ENCODE measurements at places on chromosomes 6 and 20.

GRCh38 chr6:165732696-165733488 is 69.9 kb upstream of the PDE10A start:
- no peak for DNase-seq

DNA sequence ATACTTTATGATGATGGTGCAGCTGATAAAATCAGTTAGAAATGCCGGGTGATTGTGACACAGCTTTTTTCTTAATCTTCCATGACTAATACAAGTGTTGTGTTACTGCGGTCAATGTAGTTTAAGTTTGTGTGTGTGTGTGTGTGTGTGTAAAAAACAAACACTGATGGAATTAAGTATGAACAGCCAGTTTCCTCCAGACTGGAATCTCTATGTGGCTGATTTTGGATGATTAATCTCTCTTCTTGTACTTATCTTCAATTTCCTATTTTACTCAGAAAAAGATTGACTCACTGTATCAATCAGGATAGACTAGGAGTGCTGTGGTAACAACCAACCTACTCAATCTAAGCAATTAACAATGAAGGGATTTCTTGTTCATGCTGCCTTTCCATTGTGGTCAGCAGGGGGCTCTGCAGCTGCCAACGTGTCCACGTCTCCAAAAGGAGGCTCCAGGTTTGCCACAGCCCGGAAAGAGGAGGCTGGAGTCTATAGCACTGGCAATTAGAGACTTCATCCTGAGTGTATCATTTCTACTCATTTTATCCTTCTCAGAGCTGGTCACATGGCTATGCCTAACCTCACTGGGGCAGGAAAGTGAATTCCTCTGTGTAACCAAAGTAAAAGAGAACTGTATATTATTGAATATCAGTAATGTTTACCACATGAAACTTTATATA is 107.7 kb downstream of the CD109 start:
- DNase-seq: peak; percentile 89

DNA sequence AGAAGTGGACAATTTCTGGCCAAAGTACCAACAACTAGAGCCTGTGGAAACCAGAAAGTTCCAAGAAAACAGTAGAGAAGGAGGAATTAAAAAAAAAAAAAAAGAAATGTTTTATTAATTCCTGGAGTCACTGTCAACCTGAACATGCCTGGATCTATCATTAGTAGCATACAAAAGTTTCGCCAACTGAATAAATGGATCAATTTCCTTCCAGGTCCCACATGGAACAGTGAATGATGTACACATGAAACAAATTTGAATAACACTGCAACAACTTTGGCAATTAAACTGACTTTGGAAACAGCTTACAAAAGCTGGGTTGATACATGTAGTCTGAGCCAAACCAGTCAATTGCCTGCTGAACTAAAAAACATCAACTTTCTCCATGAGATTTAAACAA is 90.0 kb upstream of the HMGCLL1 start:
- DNase-seq: no peak

GRCh38 chr6:139628270-139628669 is 253.8 kb upstream of the CITED2 start:
- DNase-seq: no peak

GRCh38 chr6:148244217-148244935 is 98.3 kb upstream of the SASH1 start:
- DNase-seq: no peak

DNA sequence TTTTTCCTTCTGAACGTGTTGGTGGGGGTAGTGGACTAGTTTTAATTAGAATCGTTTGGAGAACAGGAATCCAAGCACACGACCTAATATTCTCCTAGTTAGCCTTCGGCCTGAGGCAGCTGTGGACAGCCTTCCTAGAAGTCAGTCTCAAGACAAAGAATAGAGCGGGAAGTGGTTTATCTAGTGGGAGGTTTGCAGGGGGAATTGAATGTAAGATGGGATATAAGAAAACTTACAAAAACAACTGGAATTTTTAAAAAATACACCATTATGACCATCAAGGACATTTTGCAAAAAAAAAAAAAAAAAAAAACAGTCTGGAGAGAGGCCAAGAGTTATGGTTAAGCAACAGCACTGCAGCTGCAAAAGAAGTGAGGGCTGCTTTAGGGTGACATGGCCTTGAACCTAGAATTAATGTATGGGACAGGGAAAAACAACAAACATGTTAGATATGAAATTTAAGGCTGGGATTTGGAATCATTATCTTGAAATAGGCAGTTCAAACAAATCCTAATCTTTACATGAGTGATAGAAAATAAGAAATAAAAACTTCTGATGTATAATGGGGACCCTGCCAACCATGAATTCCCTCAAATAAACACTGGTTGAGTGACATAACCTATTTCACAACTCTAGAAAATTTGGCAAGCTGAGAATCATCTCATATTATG is 40.2 kb downstream of the PLAGL1 start:
- no peak for DNase-seq

DNA sequence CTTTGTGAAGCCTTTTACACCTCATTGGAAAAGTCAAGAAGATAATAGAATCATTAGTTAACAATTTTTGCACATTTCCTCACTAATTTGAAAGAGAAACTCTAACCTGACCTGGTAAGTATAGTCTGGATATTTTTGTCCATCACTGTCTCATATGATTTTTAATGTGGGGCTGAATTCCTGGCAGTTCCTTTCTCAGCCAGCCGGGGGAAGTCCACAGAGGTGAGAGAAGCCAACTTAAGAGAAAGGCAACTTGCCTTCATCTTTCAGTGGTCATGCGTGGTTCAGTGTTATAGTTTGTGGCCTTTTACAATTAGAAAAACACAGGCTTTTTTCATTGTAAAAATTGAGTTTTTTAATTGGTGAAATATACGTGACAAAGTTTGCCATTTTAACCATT is 80.6 kb downstream of the CDYL start:
- no peak for DNase-seq

DNA sequence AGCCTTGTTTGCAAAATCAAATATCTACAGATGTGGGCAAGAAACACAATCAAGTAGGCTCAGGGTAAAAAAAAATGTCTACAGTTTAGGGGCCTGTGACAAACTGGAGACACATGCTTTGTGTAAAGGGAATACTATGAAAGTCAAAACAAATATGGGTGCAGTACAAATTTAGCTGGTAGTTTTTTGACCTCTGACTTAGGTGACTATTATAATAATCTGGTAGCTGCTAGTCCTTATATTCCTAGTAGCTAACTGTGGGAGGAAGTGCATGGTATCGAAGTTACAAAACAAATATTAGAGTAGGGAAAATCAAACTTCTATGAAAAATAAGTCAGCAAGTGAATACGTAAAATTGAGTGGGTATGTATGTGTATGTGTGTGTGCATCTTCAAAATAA is 35.4 kb downstream of the CYP24A1 start:
- no peak for DNase-seq

- no peak for DNase-seq
Measured at GRCh38 chr6:149439626-149440025, 39.6 kb downstream of the SUMO4 start.

DNA sequence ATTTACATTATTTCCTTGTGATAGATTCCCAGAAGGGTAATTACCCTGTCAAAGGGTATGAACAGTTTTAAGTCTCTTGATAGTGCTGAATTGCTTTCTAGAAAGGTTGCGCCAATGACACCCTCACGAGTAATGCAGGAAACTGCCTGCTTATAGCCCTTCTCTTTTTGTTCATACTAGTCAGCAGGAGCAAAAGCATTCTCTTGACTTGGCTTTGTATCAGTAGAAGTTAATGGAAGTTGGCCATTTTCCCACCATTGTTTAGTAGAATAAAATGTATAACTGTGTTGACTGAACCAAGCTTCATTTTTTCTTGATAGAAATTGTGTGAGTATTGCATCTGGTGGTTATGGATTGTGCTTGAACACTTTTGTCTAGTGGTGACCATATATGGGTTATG is 100.1 kb downstream of the FARS2 start:
- no peak for DNase-seq

DNA sequence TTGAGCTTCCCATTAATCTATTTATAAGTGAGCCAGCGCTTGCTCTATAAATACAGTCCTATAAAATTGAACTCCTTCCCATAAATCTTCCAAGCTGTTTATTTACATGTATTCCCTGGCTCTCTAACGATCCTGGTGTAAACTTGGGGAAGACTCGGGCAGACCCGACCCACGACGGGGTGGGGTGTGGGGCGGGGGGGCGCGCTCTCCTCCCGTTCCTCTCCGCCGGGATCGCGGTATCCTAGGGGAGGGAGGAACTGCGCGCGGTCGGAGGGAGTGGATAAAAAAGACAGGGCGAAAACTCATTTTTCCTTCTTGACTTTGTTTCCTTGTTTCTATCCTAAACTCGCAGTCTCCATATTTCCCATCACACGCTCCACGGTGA is 31.1 kb downstream of the TFAP2B start:
- no peak for DNase-seq

GRCh38 chr20:45246109-45246508 is 8.3 kb downstream of the SLPI start:
- DNase-seq: no peak

GRCh38 chr6:166382500-166382932 is 224 bp downstream of the MPC1 start:
- no peak for DNase-seq

- no peak for DNase-seq
Measured at GRCh38 chr20:9572670-9573069, 58.3 kb downstream of the LAMP5 start.

DNA sequence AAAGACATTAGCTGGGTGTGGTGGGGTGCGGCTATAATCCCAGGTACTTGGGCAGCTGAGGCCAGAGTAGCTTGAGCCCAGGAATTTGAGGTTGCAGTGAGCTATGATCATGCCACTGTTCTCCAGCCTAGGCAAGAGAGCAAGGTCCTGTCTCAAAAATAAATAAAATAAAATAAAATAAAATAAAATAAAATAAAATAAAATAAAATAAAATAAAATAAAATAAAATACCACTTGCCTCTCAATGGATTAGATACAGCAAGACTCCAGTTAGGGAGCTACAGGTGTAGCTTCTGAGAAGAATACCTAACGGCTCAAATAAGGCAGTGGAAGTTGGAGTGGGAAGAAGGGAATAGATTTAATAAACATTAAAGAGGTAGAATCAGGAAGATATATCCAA is 13.7 kb upstream of the PAK5 start:
- no peak for DNase-seq

DNA sequence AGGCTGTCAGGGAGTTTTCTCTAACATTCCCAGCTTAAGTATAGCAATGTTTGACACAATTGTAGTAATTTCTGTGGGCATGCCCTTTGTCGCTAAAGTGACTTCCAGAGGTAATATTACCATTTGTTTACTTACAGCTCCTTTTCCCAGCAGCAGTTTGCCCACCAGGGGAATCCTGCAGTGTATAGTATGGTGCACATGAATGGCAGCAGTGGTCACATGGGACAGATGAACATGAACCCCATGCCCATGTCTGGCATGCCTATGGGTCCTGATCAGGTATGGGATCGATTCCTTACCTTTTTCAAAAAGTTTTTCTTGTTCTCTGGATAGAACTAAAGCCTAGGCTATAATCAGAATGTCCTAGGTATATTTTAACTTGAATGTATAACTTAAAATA is 132.5 kb downstream of the SULF2 start:
- DNase-seq: no peak

DNA sequence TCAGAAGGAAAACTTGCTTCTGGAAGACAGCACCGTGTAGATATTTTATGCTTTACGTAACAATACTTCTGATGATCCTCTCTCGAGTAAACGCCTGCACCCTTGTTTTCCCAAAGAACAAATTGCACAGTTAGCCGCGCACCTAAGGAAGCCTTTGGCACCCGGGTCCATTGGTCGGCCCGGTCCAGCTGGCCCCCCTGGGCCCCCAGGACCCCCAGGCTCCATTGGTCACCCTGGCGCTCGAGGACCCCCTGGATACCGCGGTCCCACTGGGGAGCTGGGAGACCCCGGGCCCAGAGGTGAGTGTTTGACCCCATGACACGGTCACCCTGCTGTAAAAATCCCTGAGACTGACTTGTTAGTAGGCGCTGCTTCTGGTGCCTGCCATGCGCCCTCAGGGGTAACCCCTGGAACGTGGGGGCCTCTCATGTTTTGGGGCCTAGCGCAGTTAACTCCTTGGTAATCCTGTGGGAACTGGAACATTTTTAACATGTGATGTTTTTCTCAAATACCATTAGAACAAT is 20.2 kb downstream of the COL9A3 start:
- DNase-seq: no peak

- DNase-seq: no peak
Measured at GRCh38 chr20:50675671-50676376, 15.5 kb downstream of the RIPOR3 start.

- DNase-seq: peak; percentile 44
Measured at GRCh38 chr20:34891166-34892062, 15.0 kb downstream of the ACSS2 start.

- DNase-seq: peak; percentile 13
Measured at GRCh38 chr6:19303383-19303782, 533.8 kb upstream of the ID4 start.
